ENCODE measurements at places on chromosomes 4 and X.

GRCh38 chr4:121428721-121429120 is 47.9 kb upstream of the QRFPR start:
- DNase-seq = no peak

DNA sequence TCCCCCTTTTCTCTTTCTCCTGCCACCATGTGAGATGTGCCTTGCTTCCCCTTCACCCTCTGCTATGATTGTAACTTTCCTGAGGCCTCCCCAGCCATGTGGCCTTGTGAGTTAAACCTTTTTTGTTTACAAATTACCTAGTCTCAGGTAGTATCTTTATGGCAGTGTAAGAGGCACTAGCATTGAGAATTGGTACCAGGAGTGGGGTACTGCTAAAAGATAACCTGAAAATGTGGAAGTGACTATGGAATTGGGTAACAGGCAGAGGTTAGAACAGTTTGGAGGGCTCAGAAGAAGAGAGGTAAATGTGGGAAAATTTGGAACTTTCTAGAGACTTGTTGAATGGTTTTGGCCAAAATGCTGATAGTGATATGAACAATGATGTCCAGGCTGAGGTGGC is 182.0 kb downstream of the CHM start:
- no peak for DNase-seq

DNA sequence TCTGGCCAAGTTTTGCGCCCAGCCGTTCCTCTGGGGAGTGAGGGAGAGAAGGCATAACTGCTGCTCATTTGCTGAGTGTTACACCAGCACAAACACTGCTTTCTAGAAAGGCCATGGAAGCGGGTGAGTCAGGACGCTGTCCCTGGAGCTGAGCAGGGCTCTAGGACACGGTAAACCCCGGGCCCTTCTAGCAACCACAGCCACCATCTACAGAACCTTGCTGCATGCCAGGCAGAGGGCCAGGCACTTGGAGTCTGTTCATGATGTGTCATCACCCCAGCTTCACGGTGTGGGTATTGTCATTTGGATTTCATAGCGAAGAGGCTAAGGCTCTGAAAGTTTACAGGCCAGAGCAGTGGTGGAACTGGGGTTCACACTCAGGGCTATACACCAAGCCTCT is 31.8 kb upstream of the C4orf50 start:
- DNase-seq = no peak

GRCh38 chrX:120824021-120824420 is 51.6 kb downstream of the CT47B1 start:
- DNase-seq = no peak

- no peak for DNase-seq
These were observed 89.4 kb upstream of the TRIM2 start for GRCh38 chr4:153114771-153115321.

DNA sequence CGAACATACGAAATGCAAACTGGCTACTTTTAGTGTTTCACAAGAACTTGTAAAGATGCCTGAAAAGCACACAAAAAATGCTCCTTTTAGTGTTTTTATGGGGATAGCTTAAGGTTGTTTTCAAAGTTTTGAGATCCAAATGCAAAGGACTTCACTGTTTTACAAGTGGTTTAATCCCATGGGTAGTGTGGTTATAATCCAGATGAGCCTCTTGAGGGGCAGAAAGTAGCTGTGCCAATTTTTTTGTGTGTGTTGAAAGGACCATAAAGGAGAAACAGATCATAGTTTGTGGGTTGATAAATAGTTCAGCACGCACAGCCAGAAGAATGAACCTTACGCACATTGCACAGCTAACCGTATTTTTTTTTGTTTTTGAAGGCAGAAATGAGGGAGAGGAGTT is 126.9 kb upstream of the GIMD1 start:
- DNase-seq = no peak

- DNase-seq = no peak
These were observed 973.9 kb upstream of the POU3F4 start for GRCh38 chrX:82534086-82534597.

DNA sequence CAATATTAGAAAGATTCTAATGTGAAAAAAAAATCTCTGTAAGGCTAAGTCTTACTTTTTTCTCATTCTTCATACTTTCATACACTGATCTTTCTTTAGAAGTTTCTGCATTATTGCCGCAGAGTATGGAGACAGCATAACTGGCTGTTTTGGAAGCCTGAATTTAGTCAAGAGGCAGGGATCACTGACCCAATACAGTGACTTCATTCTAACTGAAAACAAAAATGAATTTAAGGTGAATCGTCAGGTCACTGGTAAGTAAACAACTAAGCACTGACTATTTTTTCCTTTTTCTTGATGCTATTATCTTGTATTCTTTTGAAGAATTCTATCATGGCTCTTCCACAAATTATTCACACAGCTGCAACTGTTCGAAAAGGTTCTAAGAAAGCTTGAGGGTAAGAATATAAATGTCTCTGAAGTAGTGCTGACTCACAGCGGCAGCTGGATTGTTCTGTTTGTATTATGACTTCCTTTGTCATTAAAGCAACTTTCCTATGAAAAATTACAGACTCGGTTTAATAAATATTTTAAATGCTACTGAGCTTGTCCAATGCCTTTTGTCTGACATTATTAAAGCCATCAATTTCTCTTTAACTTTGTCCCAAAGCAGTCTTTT is 609.3 kb downstream of the FSTL5 start:
- DNase-seq = no peak

- no peak for DNase-seq
These were observed 63.2 kb upstream of the PBDC1 start for GRCh38 chrX:76109654-76110053.

DNA sequence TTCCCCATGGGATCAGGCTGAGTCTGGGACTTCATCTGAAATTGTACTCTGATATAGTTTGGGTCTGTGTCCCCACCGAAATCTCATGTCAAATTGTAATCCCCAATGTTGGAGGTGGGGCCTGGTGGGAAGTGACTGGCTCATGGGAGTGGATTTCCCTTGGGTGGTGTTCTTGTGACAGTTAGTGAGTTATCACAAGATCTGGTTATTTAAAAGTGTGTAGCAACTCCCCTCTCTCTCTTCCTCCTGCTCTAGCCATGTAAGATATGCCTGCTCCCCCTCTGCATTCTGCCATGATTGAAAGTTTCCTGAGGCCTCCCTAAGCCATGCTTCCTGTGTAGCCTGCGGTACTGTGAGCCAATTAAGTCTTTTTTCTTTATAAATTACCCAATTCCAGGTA is 61.0 kb downstream of the RASGEF1B start:
- no peak for DNase-seq

GRCh38 chr4:112888622-112889021 is 160.8 kb upstream of the ANK2 start:
- DNase-seq = no peak

DNA sequence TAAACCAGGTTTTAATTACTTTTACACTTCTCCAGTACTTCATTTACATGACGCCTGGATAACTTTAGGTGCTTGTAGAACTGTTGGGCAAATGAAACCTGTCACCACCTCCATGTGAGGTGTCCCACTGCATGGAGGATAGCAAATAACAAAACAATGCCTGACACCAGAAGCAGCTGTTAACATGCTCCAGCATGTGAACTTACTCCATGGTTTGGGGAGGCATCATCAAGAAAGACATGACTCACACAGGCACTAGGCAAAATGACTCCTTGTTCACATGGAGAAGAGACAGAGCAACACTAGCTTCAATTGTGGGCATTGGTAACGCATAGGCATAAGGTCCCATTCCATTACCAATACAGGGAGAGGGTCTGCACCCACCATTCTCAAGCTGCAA is 198.1 kb upstream of the F9 start:
- no peak for DNase-seq

GRCh38 chr4:142846108-142846728 is at the start of gene INPP4B:
Gene INPP4B (minus strand): TSS chr4:142846301.
- no peak for DNase-seq

DNA sequence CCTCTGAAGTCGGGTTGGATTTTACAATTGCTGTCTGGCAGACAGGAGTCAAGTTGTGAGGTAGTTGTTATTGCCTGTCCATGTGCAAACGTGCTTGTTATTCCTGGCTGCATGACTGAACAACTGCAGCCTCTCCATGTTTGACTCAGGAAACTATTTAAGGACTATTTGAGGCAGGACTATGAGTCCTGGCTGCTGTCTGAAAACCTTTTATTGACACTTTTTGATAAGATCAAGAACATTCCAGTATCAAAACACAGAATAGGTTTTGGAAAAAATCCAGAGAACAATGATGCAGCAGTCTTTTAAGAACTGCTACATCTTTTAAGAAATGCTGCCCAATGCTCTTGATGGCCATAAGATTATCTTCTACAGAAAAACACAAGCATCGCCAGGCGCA is 10.0 kb upstream of the SPRY1 start:
- no peak for DNase-seq

- DNase-seq = no peak
These were observed 89.0 kb downstream of the MXRA5 start for GRCh38 chrX:3257471-3257870.

DNA sequence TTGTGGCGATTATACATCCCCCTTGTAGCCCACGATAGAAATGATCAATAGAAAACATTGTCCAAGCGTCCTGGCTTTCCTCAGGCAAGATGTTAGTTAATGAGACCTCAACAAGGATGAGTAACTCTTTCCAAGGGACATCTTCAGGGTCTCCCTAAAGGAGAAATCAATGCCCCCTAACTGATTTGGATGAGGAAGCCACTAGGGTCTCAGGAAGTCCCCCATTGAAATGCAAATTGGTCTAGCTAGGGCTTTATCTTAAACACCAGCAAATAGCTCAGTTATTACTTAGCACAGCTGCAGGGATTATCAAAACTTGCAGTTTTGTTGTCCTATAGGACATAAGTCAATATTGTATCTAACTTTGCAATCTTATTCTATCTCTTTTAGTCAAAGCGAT is 721.5 kb downstream of the IL1RAPL1 start:
- DNase-seq = no peak

- no peak for DNase-seq
These were observed 149.6 kb downstream of the RAPGEF2 start for GRCh38 chr4:159252491-159252890.

DNA sequence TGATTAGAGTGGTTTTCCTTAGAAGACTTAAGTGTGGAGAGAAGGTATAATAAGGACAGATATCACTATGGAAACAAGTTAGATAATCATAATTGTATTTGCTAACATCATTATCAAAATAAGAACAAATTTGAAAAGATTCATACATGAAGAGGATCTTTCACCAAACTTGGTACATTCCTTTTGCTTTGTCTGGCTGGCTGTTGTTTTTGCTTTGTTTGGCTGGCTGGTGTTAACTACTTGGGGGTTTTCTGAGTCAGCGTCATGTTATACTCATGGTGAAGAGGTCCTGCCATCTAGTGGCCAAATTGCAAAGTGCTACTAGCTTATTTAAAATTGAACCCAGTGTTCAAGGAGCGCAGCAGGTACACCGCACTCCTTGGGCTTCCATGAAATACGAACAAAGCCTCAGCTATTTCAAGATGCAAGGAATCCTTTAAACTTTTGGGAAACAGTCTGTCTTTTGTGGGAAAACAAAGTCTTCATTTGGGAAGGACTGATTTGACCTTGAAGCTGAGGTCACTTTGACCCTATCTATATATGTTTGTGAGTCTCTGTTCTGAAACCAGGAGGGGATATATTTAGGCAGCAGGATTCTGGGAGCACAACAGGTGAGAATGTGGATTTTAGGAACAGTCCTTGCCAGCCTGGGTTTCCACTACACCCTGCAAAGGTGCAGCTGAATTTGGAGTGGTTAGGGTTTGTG is 129.7 kb downstream of the PLS3 start:
- peak; percentile 16 for DNase-seq

DNA sequence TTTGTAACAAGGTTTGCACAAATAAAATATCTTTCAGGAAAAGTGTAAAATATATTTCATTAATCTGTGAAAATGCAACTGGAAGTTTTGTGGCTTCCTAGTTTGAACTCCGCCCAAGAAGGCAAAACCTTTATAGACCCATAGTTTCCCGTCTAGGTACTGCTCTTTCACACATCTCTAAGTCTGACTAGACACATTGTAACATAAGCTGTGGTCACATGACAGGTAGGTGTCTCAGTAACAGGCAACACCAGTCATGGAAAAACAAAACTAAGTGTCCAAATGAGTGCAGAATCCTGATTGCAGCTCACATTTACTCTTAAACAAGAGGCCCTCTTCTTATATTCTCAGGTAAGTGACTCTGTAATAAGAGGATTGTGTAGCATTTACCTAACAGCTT is 55.6 kb downstream of the SNCA start:
- no peak for DNase-seq

- DNase-seq = no peak
These were observed 31.3 kb downstream of the JADE1 start for GRCh38 chr4:128840711-128841318.

DNA sequence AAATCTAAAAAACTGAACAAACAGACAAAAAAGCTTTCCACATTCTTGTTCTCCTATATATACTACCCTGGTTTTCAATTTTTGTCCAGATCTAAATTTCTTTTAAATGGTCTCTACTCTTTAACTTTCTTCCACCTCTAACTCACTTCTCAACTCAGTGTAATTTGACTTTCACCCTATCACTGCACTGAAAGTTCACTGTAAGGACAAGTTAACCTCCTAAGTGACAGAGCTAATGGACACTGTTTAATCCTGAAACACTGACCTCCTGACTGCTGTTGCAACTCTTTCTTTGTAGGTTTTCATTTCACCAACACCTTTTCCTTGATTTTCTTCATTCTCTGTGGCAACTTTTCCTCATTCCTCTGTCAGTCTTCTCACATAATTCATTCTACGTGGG is 50.0 kb downstream of the ATOH1 start:
- no peak for DNase-seq

DNA sequence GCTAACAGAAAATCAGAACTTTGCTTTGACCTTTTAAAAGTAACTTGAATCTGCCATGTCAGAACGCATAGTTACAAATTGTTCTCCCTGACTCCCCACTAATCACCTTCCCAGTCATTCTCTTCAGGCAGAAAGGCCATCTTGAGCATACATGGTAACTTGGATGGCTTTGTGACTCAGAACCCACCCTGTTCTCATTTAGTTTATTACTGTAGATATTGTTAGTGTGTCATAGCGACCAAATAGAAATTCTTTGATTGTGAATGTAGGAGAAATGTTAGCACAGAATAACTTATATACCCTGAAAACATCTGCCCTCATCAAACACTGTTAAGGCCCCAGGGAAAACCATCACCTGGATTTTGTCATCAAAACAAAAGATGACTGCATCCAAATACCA is 382.0 kb downstream of the MAGEB5 start:
- no peak for DNase-seq

DNA sequence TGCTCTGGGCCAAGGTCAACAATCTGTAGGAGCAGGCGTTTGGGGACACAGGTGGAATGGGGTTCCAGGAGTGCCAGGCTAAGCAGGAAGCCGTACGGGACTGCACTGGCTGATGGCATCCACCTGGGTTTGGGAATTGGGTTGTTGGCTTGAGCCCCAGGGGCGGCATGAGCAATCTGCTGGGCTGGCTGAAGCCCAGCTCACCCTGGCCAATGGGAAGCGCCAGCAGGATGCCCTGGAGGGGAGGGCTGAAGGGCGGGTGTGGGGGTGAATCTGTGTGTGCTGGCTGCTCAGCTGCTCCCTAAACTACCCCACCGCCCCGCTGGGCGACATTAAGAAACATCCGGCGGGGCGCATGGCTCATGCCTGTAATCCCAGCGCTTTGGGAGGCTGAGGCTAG is 8.9 kb upstream of the RGS12 start:
- no peak for DNase-seq

All from GM12864 (cell line).